ENCODE measurements at places on chromosomes 7 and 10. TPM values are rescaled to one million over a fixed set of nuclear protein-coding genes. Genes with fewer than 3 reads are reported as not detected.

MOGAT3 gene
- total RNA-seq: not detected

ATP6V0A4 gene
- total RNA-seq: 1.2 TPM

BICC1 gene
- 13.5 TPM for total RNA-seq

SPDYE1 gene
- total RNA-seq: not detected

- DNase-seq: no peak
These were observed 30.0 kb upstream of the PARD3 start for GRCh38 chr10:34845070-34845469.

DNA sequence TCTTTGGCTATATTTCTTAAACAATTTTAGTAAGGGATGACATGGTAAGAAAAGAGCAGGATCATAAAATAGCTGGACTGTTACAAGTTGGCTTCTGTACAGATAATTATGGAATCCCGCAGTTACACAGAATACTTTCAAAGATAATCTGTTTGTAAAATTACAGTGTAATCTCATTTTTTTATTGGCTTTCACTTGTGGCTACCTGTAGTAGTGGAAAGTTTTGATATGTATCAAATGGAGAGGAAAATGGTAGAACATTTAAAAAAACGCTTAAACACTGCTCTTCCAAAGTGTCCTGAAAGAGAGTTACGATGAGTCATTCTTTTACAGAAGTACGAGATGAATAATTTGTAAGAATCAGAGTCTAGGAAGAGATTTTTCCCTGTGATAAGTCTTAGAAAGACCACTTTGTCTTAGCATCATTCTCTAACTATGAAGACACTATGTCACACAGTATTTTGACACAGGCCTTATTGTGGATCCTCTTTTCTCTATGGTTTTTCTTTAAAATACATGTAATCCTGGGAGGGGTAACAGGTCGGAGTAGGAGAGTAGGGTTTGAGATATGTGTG lies 215.0 kb upstream of the DKK1 start:
- no peak for DNase-seq

DNA sequence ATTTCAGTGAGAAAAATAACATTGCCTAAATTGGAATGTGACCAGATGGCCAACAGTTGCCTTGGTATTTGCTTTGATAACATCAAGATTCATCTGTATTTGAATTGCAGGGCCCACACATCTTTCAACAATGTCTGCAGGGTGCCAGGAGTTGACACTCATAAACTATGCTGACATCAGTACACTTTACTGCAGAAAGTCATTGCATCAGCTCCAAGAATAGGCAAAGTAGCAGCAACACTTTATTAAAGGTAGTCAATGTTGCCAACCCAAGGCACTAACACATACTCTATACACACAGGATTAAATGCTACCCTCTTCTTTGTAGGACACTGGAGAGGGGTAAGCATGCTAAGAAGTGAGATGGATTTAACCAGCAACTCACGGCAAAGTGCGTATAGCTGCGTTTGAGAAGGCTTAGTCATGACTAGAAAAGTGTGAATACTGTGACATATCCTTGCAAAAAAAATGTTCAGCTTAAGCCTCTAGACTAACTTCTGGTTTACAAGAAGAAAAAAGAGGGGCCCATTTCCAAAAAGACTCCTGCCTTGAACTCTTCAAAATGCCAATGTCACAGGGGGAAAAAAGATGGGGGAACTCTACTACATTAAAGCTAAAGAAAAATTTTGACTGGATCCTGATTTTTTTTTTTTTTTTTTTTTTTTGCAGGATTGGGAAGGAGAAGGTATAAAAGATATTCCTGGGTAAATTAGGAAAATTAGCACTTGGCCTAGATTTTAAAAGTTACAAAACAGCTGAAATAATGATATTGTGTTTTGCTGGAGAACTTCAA lies 2.2 kb downstream of the BBIP1 start:
- DNase-seq: no peak

GRCh38 chr10:25753776-25754175 lies 180.3 kb upstream of the MYO3A start:
- DNase-seq: no peak

Measured in ureter (tissue), 1 donor.